ENCODE measurements at places on chromosomes 12 and 14. TPM values are rescaled to one million over a fixed set of nuclear protein-coding genes. Genes with fewer than 3 reads are reported as not detected.

The PRIMA1 gene
- total RNA-seq = not detected

The GALNT6 gene
- 13.2 TPM for total RNA-seq

The LGMN gene
- not detected for total RNA-seq

The DDIT3 gene
- total RNA-seq = 22.2 TPM

The PYGL gene
- total RNA-seq = 0.62 TPM

The RFX4 gene
- not detected for total RNA-seq

The NOVA1 gene
- not detected for total RNA-seq

DNA sequence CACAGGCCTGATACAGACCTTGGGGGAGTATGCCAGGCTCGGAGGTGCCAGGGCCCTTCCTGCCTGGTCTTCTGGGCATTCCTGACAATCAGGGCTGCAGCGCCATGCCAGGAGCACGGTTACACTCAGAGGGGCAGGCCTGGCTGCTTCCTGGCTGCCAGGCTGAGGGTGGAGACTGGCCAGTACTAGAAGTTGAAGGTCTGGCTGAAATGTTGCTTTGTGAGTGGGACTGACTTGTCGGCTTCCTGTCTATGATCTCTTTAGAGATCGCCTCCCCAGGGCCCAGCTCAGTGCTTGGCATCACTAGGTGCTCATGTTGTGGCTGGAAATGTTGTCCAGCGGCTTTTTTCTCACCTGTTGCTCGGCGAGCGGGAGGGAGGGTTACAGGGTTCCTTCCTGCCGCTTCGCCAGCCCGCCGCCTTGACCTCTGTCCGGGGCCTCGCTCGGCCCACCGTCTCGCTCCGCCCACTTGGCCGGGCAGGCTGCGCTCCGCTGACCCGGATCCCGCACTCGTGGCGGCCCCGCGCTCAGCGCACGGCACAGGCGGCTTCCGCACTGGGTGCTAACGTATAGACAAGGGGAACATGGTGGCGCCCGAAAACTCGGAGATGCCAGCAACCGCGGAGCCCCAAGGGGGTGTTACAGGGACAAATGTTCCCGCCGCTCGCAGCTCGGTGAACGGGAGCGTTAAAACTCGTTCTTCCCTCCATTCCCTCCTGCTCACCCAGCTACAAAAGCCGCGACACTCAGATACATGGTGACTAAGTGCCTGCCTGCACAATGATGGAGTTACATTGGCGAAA is 32.6 kb downstream of the PAPLN start:
- peak overlapping the region; percentile 79 for H3K27ac ChIP-seq
- no peaks in the 10 kb centered on the region for H3K36me3 ChIP-seq
- peak overlapping the region; percentile 90 for H3K4me3 ChIP-seq

- H3K27me3 ChIP-seq = no peaks in the 10 kb centered on the region
- no peak overlapping the region for H3K27ac ChIP-seq
- H3K4me1 ChIP-seq = peaks cover 14% of the 10 kb centered on the region
- no peak for DNase-seq
- H3K36me3 ChIP-seq = no peaks in the 10 kb centered on the region
Measured at GRCh38 chr12:27277846-27278260, 33.8 kb downstream of the STK38L start.

- H3K36me3 ChIP-seq = no peaks in the 10 kb centered on the region
- no peaks in the 10 kb centered on the region for H3K27me3 ChIP-seq
- no peak for DNase-seq
- no peak overlapping the region for H3K4me3 ChIP-seq
Measured at GRCh38 chr14:52547526-52547925, 4.8 kb downstream of the TXNDC16 start.

DNA sequence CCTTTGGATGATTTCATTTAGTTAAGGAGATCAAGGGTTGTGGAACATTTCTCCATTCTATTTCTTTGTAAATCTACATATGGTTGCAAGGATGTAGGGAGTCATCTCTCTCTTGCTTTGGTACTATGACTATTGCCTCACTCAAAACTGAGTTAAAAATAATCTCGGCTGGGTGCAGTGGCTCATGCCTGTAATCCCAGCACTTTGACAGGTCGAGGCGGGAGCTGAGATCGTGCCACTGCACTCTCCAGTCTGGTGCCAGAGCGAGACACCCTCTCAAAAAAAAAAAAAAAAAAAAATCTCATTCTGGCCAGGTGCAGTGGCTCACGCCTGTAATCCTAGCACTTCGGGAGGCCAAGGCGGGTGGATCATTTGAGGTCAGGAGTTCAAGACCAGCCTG is 24.8 kb upstream of the PPM1H start:
- no peaks in the 10 kb centered on the region for H3K36me3 ChIP-seq
- DNase-seq = no peak

DNA sequence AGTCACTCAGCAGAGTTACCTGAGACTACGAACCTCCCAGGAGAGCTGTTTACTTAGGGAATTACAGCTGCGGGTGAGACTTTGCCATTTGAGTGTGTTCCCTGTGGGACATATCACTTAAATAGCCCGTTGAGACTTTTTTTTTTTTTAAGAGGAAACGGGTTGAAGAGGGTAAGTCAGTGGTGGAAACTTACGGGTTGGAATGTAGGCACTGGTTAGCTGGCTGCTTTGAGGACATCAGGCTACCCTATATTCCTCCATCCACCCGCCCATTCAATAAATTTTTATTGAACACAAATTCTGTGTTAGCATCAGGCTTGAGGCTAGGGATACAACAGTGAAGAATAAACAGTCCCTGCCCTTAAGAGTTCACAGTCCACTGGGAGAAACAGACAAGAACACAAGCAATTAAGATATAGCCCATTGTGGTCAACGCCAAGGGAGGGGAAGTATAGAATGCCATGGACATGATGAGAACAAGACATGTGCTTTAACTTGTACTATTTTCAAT is 88.1 kb upstream of the CPSF6 start:
- peaks cover 6% of the 10 kb centered on the region for H3K27me3 ChIP-seq
- no peak overlapping the region for H3K4me3 ChIP-seq
- H3K36me3 ChIP-seq = no peaks in the 10 kb centered on the region

DNA sequence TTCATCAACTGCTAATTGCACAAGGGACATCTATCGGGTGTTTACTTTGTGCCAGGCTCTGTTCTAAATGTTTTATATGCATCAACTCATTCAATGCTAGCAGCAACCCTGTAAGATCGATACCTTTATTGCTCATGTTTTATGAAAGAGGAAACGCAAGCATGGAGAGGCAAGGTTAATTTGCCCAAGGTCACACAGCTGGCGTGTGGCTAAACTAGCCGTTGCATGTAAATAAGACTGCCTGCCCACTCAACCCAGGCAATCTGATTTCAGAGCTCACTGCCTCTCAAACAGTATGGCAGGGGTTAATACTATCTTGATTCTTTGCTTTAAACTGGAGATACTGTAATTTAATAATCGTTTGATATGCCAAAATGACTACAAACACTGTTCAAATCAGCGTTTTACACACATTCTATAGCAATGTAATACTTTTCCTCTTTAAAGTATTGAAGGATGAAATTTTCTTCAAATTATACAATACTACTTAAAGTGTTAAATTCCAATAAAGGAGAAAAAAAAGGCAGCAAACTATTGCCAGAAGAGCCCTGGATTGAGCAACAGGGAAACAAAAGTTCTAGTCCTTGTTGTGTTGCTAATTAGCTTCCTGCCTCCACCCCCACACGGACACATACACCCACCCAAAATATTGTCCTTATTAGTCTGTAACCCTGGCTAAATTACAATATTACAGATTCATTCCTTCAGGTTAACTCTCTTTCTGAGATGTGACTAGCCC is 39.1 kb upstream of the DHRS7 start:
- no peaks in the 10 kb centered on the region for H3K4me1 ChIP-seq
- DNase-seq = no peak
- H3K27ac ChIP-seq = no peak overlapping the region
- H3K4me3 ChIP-seq = no peak overlapping the region
- peaks cover 38% of the 10 kb centered on the region for H3K27me3 ChIP-seq

- DNase-seq = no peak
- no peak overlapping the region for H3K27ac ChIP-seq
- no peaks in the 10 kb centered on the region for H3K27me3 ChIP-seq
- no peak overlapping the region for H3K4me3 ChIP-seq
- H3K4me1 ChIP-seq = peaks cover 30% of the 10 kb centered on the region
Measured at GRCh38 chr12:12436831-12437345, 80.0 kb downstream of the BORCS5 start.

DNA sequence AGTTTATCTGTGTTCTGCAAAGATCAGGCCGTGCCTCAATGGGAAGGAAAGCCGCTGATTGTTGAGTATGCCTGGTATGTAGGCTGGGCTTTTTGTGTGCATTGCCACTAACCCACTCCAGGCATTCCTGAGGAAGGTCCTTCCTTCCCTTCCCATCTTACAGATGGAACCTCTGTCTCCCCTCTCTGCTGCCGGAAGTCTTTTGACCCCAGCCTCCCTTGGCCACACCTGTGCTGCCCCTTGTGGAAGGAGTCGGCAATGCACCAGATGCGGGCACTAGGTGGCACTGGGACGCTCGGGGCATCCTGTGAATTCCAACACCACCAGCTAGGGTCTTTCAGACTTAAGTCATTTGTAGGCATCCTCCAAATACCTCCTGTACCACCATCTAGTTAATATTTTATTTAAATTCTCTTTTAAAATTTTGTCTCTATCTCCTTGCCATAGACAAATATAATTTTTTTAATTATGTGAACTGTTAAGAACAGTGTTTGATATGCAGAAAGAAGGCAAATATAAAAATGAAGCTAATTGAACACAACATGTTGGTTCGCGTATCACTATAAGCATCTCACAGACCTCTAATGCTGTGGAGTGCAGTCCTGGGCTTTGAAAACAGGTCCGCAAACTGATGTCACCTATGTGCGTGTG is 99.6 kb downstream of the RIN3 start:
- H3K27ac ChIP-seq = peak overlapping the region; percentile 78
- H3K36me3 ChIP-seq = peaks cover 6% of the 10 kb centered on the region
- peaks cover 73% of the 10 kb centered on the region for H3K4me1 ChIP-seq
- H3K4me3 ChIP-seq = peak overlapping the region; percentile 28
- H3K27me3 ChIP-seq = no peaks in the 10 kb centered on the region
- DNase-seq = no peak

DNA sequence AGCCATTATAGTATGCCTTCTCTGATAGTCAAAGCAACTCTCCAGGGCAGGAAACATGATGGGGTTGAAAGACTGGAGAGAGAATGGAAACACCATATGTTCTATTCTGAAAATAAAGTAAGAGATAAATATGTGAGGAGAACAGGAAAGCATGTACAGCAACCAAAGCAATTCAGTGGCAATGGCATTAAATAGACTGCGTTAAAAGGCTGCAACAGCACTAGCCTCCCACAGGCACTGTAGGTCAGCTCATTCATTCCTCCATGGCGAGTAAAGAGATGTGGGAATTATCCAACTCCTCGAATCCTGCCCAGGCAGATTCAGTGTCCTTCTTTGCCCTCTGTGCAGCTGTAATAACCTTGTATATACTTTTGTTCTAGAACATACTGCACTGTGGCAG is 43.8 kb downstream of the ANO6 start:
- DNase-seq = no peak
- H3K36me3 ChIP-seq = no peaks in the 10 kb centered on the region
- peaks cover 41% of the 10 kb centered on the region for H3K4me1 ChIP-seq

DNA sequence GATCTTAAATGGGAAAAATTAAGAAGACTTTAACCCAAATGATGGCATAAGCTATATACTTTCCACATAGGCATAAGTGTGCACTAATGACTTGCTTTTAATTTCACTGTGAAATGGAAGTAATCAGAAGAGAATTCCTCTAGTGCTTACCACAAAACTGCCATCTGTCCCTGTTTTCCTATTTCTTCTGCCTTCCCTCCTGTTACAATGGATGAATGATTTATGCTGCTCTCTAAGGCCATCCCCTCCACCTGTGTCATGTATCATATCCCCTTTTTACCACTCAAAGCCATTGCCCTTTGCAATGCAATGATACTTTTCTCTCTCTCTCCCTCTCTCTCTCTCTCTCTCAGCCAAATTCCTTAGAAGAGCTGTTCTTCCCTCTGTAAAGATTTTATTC is 109.1 kb downstream of the C12orf50 start:
- no peaks in the 10 kb centered on the region for H3K4me1 ChIP-seq
- no peaks in the 10 kb centered on the region for H3K36me3 ChIP-seq
- no peak overlapping the region for H3K27ac ChIP-seq
- H3K27me3 ChIP-seq = no peaks in the 10 kb centered on the region
- no peak overlapping the region for H3K4me3 ChIP-seq
- DNase-seq = no peak

- H3K27ac ChIP-seq = no peak overlapping the region
- no peaks in the 10 kb centered on the region for H3K36me3 ChIP-seq
- no peaks in the 10 kb centered on the region for H3K27me3 ChIP-seq
- DNase-seq = no peak
Measured at GRCh38 chr12:100840748-100841147, 46.2 kb downstream of the ANO4 start.

- DNase-seq = no peak
- H3K36me3 ChIP-seq = peaks cover 6% of the 10 kb centered on the region
- no peaks in the 10 kb centered on the region for H3K27me3 ChIP-seq
- H3K4me1 ChIP-seq = peaks cover 6% of the 10 kb centered on the region
- H3K27ac ChIP-seq = no peak overlapping the region
Measured at GRCh38 chr14:30673071-30673470, 51.0 kb downstream of the SCFD1 start.

- H3K27me3 ChIP-seq = peaks cover 15% of the 10 kb centered on the region
- no peak overlapping the region for H3K27ac ChIP-seq
- no peaks in the 10 kb centered on the region for H3K4me1 ChIP-seq
- no peak overlapping the region for H3K4me3 ChIP-seq
- H3K36me3 ChIP-seq = no peaks in the 10 kb centered on the region
- DNase-seq = no peak
Measured at GRCh38 chr12:118617611-118618450, 241.5 kb downstream of the SUDS3 start.

GRCh38 chr12:23555825-23556207 is 393.7 kb downstream of the SOX5 start:
- H3K27ac ChIP-seq = no peak overlapping the region
- DNase-seq = no peak
- H3K36me3 ChIP-seq = no peaks in the 10 kb centered on the region
- no peaks in the 10 kb centered on the region for H3K27me3 ChIP-seq
- H3K4me3 ChIP-seq = no peak overlapping the region

- peaks cover 1% of the 10 kb centered on the region for H3K36me3 ChIP-seq
- no peak overlapping the region for H3K4me3 ChIP-seq
- H3K27ac ChIP-seq = no peak overlapping the region
- DNase-seq = no peak
Measured at GRCh38 chr12:87381742-87382141, 647.5 kb downstream of the C12orf50 start.

GRCh38 chr14:68934066-68934465 is 45.0 kb downstream of the ACTN1 start:
- DNase-seq = no peak
- H3K4me1 ChIP-seq = peaks cover 2% of the 10 kb centered on the region
- H3K27ac ChIP-seq = no peak overlapping the region
- no peak overlapping the region for H3K4me3 ChIP-seq
- H3K36me3 ChIP-seq = no peaks in the 10 kb centered on the region

GRCh38 chr14:53953002-53953827 is 3.4 kb downstream of the BMP4 start:
- H3K4me3 ChIP-seq = peak overlapping the region; percentile 42
- H3K36me3 ChIP-seq = no peaks in the 10 kb centered on the region
- peaks cover 48% of the 10 kb centered on the region for H3K27me3 ChIP-seq
- DNase-seq = no peak
- H3K27ac ChIP-seq = no peak overlapping the region
